ENCODE measurements at places on chromosomes 13 and 19.

DNA sequence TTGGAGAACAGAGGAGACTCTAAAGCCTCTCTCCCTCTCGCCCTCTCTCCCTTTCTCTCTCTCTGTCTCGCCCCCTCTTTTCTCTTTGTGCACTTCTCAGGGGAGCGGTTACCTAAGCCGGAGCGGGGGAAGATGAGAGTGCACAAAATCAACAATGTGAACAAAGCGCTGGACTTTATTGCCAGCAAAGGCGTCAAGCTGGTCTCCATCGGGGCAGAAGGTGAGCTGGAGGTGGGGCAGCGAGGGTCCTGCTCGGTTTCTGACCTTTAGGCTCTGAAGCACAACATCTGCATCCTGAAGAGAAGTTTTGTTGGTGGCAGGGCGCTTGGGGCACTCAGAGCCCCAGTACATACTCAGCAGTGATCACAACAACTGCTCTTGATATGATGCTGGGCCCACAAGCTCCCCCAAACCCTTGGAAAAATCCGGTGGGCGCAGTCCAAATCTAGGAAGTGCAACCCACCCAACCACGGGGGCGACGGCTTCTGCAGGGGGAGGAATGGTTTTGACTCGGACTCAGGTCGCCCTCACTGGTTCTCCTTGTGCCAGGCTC lies 43.3 kb downstream of the CAPN12 start:
- DNase-seq = no peak

GRCh38 chr13:19185865-19186645 lies 4.4 kb upstream of the TUBA3C start:
- peak; percentile 58 for DNase-seq

DNA sequence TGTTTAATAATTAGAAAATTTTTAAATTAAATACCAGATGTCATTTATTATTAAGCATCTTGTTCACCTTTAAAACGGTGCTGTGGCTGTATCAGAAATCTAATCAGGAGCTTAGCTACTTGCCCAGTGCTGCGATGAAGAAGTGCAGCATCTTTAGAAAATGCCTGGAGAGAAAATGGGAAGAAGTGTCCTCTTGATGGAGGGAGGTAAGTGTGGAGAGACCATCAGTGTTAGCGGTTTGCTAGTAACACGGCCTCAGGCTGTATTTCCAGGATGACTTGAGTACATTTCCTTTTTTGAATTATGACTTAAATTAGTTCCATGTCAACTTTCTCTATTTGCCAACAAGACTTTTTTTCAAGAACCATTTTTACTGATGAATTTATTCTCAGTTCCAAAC lies 74.1 kb downstream of the SHISA2 start:
- no peak for DNase-seq

DNA sequence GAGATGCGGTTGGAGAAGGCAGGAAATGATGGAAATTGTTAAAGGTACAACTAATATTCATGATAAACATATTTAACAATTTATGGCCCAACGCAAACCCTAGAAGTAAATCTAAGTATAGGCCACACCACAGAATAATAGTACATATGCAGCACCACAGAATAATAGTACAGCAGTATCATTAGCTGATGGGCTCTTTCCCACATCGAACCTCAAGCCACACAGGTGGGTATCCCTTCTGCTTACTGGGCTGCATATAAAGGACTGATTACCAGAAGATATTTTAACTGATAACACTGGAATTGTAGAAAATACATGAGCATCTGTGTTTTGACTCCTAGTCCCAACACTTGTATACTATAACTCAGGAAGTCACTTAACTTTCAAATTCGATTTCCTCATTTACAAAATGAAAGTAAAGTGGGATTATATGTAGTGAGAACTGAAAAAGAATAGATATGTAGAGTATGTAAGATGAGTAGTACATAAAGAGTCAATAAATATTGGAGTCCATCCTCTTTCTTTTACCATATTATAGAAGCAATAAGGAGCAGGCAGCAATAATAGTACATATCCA lies 91.5 kb downstream of the TSC22D1 start:
- no peak for DNase-seq

GRCh38 chr19:14467816-14468215 lies 7.3 kb downstream of the PTGER1 start:
- no peak for DNase-seq

DNA sequence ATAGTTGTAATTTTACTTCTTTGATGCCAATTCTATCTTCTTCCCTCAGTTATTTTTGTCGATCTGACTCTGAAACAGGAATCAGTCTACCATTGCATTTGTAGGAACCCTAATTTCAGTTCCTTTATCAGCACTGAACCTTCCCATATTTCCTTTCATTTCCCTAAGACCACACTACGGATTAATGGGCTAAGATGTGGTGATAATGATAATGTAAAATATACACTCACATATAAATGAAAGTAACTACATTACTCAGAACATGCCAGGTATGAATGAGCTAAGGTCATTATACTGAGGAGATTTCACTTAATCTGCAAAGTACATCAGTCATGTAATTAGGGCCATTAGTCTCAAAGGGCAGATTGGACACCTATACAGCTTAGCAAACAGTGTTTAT lies 60.2 kb upstream of the RFC3 start:
- DNase-seq = no peak

- no peak for DNase-seq
Measured at GRCh38 chr19:39372941-39373340, 18.0 kb downstream of the PAF1 start.

DNA sequence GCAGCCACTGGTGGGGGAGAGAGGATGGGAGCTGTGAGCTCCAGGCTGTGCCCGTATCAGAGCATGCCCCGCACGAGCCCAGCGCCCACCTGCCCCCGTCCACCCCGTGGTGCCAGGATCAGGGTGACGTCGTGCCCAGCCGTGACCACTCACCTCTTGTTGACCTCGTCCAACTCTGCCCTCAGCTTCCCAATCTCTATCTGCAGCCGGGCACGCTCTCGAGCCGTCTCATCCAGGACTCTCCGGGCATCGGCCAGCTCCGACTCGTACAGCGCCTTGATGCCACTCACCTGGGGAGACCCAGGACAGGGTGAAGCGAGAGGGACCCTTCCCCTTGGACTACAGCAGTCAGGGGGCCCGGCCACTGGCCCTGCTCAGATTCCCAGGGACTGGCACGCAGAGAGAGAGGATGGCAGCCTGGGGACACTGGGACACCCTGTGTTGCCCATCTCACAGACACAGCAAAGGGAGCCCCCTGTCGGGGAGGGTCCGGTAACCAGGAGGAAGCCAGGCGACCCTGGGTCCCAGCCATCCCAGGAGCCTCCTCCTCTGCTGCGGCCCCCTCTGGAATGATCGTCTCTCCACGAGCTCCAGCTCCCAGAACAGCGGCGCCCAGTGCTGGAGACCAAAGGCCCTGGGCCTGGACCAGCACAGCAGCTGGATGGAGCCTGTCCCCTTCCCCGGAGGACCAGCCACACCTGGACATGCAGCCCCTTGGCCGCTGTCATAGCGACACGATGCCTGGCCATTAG lies 12.3 kb downstream of the LMNB2 start:
- no peak for DNase-seq

- no peak for DNase-seq
Measured at GRCh38 chr13:105773863-105774538, 761.5 kb downstream of the EFNB2 start.

GRCh38 chr13:41311406-41312175 lies 524 bp downstream of the NAA16 start:
- DNase-seq = peak; percentile 87

GRCh38 chr19:27736225-27736624 lies 1476.7 kb downstream of the UQCRFS1 start:
- DNase-seq = no peak

GRCh38 chr19:19410553-19411550 lies 5.4 kb downstream of the GATAD2A start:
- no peak for DNase-seq

GRCh38 chr19:47497821-47498520 lies 14.0 kb upstream of the KPTN start:
- no peak for DNase-seq

GRCh38 chr13:93724187-93724586 lies 497.6 kb downstream of the GPC6 start:
- DNase-seq = no peak

- peak; percentile 79 for DNase-seq
Measured at GRCh38 chr19:29576761-29577648, 29.1 kb upstream of the POP4 start.

- DNase-seq = no peak
Measured at GRCh38 chr13:41017159-41017558, 2.0 kb downstream of the ELF1 start.

GRCh38 chr19:48539503-48540096 lies 12.4 kb upstream of the SULT2B1 start:
- no peak for DNase-seq

DNA sequence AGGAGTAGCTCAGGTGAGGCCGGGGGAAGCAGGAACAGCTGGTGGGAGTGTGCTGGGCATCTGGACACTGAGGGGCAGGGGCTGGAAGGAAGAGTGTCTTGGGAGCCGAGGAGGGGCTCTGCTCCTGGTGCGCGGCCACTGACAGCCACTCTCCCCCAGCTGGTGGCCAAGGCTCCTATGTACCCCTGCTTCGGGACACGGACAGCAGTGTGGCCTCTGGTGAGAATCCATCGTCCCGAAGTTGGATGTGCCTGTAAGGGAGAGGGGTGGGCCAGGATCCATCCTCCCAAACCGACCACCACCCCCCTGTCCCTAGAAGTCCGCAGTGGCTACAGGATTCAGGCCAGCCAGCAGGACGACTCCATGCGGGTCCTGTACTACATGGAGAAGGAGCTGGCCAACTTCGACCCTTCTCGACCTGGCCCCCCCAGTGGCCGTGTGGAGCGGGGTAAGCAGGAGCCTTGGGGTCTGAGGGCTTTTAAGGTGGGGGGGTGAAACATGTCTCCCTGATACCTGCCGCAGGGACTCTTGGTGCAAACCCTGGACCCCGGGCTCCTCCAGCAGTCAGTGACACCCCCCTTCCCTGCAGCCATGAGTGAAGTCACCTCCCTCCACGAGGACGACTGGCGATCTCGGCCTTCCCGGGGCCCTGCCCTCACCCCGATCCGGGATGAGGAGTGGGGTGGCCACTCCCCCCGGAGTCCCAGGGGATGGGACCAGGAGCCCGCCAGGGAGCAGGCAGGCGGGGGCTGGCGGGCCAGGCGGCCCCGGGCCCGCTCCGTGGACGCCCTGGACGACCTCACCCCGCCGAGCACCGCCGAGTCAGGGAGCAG lies 2.0 kb upstream of the USF2 start:
- no peak for DNase-seq

GRCh38 chr13:110808138-110808537 lies 94.6 kb downstream of the ING1 start:
- peak; percentile 25 for DNase-seq

DNA sequence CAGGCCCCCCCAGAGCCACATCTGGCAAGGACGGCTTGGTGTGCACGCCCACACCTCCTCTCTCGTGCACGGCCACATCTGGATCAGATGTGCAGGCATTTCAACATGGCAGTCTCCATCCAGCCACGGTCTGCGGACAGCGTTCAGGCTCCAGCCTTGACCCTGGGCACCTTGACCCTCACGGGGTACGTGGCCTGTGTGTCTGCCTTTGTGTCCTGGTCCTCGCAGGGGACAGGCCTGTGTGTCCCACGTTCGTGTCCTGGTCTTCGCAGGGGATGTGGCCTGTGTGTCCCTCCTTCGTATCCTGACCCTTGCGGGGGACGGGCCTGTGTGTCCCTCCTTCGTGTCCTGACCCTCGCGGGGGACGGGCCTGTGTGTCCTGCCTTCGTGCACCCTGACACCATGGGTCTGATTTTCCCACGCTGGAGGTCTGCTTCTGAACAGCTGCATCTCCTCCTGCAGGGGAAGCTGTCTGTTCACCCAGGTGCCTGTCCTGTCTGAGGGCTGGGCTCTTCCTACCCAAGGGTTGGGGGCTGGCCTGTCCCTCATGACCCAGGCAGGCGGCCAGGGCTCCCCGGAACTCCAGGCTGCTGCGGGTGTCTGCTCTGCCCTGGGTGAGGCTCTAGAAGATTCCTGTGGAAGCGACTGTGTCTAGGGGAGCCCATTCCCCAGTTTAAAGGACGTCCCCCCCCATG lies 25.3 kb downstream of the RASA3 start:
- no peak for DNase-seq
